ENCODE measurements at places on chromosomes 5 and 9.

GRCh38 chr9:129954868-129955550 lies 88.0 kb downstream of the FNBP1 start:
- no peak for DNase-seq

- DNase-seq: no peak
Observed at GRCh38 chr9:89328064-89328463, 9.8 kb downstream of the SECISBP2 start.

DNA sequence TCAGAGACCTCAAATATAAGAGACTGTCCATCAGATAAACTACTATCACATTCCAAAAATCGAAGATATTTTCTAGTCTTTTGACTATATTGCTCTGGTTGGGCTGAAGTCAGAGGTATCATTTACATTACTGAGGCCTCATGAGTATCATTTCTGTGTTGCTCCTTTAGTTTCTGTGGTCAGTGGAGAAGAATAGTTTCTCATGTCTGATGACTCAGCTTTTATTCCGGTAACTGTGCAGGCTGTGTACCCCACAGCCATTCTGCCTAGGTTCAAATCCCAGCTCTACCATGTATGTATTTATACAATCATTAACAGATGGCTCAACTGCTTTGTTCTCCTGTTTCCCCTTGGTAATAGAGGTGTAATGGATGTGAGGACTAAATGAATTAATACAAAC lies 179.3 kb downstream of the ALDH1A1 start:
- no peak for DNase-seq

DNA sequence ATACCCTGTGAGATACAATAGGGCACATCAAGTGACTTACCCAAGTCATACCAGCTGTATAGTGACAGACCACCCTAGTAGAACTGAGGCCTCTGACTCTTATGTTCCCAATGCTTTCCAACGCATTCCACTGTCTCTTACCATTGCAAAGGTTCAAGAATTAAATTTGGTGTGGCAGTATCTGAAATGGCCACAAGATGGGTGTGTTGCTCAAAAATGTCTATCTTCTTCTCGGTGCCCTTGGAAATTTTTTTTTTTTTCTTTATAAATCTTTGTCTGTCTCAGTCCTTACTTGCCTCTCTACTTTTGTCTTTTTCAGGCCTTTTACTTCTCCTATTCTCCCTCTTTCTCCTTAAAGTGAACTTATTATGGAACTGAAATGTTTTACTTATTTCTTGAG lies 48.4 kb downstream of the GPR21 start:
- DNase-seq: peak; percentile 18

DNA sequence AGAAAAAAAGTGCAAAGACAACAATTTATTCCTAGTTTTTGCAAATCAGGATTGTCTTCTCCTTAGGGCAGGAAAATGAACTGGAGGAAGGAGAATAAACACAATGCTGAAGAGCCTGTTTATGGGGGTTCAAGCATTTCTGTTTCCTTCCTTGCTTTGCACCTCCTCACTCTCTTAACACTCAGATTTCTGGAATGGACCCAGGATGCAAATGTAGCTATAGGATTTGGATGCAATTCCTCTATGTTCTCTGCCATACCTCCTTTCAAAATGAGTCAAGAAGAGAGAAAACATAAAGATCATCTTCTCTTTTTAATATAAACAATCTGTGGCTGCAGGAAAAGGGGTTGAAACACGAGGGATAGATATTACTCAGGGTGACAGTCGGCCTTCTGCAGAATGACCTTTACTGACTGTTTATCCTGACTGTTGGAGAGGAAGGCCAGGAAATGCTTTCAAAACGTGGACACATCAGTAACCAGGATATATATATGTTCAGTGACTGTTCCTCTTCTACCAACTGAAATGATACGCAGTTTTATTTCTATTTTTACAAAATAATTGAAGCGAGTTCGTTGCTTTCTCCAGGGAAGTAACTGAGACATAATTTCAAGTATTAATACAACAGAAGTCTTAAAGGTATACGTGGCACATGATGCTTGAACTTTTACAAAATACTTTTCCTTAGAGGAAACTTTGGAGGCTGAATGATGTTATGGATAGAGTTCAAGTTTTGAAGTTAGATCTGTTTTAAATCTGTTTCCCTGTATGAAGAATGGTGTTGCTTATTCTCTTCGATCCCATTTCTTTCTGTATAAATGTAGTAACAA lies 44.4 kb downstream of the ACTBL2 start:
- DNase-seq: no peak

DNA sequence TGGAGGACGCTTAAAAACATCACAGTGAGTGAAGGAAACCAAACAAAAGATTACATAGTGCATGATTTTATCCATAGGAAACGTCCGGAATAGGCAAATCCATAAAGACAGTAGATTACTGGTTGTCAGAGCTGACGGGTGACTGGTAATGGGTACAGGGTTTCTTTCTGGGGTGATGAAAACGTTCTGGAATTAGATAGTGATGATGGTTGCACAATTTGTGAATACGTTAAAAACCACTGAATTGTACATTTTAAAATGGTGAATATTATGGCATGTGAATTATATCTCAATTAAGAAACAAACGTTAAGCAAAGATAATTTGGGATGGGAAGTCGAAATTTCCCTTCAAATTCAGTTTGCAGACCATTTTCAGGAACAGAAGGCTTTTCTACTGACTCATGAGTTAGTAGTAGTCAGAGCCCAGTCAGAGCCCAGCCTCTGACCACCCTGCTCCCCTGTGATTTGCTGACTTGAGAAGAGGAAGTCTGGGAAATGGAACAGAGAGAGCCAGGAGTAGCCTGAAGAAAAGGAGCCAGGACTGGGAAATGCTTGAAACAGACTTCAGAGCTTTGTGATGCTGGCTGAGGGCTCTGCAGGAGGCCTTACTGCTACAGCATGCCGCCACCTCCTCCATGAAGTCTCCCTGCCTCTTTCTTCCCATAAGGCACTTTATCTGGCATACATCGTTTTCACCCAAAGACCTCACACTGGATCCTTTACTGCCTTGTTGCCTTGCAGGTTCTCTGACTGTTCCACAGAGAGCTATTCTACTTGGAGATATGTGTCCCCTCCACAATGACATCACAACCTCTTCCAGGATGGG lies 46.4 kb upstream of the CTNNA1 start:
- no peak for DNase-seq

DNA sequence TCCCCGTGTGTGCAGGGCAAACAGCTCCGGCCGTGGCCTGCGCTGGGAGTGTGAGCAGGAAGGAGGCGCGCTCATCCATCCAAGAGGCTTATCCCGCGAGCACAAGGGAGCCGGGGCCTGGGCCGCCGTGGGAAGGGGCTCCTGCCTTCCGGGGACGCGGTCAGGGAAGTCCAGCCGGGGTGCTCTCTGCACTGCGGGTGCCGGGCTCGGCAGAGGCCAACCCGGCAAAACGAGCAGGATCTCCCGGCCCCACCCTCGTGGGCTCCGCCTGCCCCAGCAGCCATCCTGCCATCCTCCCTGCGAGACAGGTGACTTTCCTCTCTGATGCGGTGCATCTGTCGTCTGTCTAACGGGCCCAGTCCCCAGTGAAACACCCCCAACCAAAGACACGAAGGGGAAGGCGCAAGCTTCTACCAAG lies 244.2 kb downstream of the AUH start:
- DNase-seq: no peak

DNA sequence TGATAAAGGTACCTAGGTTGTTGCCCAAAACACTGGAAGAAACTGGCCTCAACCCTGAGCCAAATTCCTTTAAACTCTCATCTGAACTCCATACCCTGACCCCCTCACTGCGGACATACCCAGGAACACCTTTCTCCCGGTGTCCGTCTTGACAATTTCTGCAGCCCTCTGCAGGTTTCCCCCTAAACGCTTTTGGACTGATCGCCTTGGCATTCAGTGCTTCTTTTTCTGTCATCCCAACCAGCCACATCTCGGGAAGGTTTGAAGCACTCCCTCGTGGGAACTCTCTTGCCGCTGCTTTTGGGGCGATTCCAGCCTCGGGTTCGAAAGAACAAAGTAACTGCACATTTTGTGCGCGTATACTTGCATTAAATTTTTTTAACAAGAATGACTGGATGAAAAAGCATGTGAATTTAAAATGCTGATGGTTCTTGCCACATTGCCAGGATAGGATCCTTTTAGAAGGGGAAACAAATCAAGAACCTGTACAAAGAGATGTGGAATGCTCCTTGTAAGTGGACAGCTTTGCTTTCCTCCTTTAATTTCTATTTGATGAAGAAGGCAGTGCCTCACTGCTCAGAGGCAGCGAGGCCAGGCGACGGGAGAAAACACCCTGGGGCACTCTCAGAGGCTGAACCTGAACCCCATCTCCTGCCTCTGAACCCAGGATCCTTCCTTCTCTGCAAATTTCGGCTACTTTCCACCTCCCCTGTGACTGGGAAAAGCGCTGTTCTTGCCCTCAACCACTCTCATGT lies 615 bp downstream of the PSMD5 start:
- no peak for DNase-seq

DNA sequence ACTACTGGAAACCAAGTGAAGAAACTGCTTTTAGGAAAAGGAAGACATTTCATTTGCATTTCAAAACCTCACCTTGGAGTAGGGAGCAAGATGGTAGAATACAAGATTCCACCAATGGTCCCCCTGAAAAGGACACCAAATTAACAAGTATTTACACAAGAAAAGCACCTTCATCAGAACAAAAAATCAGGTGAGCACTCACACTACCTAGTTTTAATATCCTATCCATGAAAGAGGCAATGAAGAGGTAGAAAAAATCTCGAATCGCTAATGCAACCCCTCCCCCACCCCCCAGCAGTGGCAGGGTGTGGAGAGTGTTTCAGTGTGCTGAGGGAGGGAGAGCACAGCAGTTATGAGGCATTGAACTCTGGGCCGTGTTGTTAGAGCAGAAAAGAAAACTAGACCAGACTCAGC lies 1397.0 kb upstream of the C9orf72 start:
- no peak for DNase-seq

- DNase-seq: no peak
Observed at GRCh38 chr5:78594610-78595457, 53.7 kb downstream of the LHFPL2 start.

DNA sequence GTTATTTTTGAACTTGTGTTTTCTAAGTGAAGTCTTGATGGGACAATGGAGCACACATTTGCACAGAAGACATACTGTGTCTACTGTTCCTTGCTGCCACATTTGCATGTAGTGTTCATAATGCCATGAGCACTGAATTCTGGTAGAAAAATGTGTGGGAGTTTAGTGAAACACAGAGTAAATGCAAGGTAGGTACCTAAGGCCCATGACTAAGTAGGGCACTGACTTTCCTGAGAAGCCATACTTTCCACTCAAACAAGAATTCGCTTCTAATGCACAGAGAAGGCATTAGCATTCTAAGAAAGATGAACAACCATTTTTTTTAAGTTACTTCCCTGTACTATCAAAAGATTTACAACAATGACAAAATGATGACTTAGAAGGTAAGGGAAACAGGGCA lies 282.2 kb downstream of the MAN2A1 start:
- no peak for DNase-seq

DNA sequence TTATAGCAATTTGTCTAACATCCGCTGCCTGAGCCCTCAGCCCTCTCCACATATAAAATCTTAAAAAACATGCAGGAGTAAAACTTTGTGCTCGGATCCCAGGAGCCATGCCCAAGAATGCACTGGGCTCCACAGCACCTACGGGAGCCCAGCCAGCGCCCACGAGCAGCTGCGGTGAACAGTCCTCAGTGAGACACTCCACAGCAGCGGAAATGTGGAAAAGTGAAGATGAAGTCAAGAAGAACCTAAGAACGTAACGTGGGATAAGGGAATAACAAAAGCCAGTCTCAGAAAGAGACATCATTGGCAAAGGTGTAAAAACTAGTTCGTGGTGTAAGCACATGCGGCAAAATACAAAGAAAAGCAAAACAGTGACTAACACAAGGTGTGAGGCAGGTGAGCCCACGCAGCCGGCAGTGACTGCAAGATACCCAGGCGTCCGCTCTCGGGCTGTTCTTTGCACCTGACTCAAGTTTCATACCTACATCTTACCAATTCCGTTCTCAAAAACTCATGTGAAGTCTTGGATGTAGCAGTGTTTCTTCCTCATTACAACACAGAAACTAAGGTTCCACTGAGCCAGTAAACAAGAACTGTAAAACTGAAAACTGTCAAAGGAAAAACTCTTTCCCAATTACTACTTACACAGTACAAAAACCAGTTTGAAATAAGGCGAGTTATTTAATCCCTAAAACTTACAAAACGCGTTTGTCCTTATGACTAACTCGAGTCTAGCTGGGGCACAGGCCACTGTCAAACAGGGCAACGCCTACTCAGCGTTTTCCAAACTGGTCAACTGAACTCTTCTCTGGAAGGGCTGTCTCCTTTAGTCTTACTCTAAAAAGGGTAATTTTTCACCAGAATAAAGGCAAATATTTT lies 1.7 kb downstream of the CAMSAP1 start:
- peak; percentile 53 for DNase-seq

DNA sequence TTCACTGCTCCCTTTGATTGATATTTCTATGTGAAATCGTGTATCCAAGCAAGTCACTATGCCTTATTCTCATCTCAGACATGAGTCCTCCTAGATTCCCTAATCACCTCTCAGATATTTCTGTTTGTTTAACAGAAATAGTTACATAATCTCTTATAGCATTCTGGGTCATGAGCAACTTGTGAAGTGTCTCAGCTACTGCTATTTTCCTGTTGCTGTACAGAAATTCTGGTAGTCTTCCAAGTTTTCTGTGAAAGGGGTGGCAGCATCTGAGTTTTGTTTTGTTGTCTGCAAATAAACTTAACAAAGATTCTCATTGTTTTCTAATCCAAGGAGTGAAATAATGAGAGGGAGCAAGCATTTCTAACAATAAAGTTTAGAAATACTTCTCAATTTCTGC lies 256.9 kb upstream of the ST8SIA4 start:
- no peak for DNase-seq

DNA sequence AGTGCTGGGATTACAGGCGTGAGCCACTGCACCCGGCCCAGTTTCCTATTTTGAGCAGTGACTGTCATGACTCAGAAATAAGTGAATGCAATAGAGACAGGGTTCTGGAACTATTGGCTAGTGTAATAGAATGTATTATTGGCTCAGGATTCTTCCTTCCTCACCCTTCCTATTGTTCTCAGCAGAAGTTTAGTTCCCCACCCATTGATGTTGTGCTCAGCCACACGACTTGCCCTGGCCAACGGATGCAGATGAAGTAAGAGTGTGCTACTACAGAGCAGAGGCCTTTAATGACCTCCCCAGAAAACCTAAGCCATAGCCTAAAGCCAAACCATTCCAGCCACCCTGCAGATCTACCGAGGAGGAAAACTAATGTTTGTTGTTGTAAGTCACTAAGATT lies 287.9 kb downstream of the AGTPBP1 start:
- no peak for DNase-seq

DNA sequence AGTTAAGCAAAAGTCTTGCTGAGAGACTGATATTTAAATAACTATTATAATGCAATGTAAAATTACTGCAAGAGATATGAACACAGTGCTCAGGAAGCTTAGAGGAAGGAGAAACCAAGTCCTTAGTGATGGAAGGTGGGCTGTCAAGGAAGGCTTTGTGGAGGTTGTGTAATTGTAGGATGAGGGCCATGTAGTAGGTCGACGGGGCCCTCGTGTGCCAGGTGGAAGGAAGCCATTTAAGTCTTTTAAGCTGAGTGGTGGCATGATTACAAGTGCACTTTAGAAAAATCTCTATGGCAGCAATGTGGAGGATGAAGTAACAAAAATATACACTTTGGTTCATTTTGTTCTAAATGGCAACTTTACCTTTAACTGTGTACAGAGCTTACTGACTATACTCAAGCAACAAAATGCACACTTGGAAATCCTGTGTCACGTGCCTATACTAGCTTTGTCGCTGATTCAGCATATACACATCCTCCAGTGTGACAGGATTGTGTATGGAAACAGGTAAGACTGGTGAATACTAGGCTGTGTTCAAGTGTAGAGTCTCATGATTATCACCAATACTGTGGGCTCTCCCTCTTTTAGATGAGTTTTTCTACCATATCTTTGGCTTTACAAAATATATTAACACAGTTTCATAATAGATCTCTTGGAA lies 78.6 kb downstream of the TMC1 start:
- no peak for DNase-seq
